ENCODE measurements at places on chromosomes 2 and 18. TPM values are rescaled to one million over a fixed set of nuclear protein-coding genes. Genes with fewer than 3 reads are reported as not detected.

Gene STAT1
- 37.5 TPM for polyA plus RNA-seq

- DNase-seq: no peak
Observed at GRCh38 chr2:18001671-18002070, 123.2 kb downstream of the KCNS3 start.

Gene TMEM169
- 1.6 TPM for polyA plus RNA-seq

GRCh38 chr2:174901075-174901474, 104.1 kb downstream of the CHN1 start:
- no peak for DNase-seq

GRCh38 chr2:63680455-63680854, 91.7 kb downstream of the MDH1 start:
- DNase-seq: no peak

DNA sequence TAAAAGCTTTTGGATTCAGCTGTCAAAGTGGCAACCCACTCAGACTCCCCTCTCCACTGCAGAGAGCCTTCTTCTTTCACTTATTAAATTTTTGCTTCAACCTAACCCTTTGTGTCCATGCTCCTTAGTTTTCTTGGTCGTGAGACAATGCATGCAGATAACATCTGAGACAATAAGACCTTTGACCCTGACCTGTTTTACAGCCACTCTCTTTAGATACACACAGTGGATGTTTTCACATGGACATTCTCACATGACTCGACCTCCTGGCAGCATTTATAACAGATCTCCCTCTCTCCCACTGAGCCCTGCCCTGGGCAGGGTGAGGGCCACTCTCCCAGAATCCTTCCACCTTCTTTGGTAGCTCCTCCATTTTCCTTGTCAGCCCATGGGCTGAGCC, 30.4 kb upstream of the IL36G start:
- no peak for DNase-seq

Gene NAPG
- 15.0 TPM for polyA plus RNA-seq

Measured in kidney (tissue), 22 donors.